Stimulated activated CD4-positive, alpha-beta T cell treated with anti-CD3 and anti-CD28 coated beads, TNF-alpha, amount 100 ng/mL, for 1 hour (primary cell): ENCODE measurements at places on chromosomes 1 and 21.

DNA sequence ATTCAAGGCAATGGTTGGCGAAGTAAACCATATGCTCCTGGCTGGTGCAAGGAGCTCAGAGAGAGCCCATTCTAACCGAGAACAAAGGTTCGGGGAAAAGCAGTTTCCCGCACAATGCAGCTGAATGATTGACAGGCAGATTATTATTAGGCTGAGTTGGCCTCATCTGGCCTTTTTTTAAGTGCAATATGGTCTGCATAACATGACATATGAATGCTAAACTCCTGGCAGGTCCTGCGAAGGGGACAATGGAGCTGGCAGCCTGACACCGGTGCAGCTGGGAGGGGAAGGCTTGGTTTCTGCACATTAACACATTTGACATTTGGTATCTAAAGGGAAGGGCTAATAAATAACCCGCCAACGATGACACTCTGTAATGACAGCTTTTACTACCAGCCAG is 92.0 kb downstream of the MIS18A start:
- DNase-seq: no peak

- no peak for DNase-seq
Measured at GRCh38 chr1:33763406-33763805, 100.5 kb upstream of the HMGB4 start.

DNA sequence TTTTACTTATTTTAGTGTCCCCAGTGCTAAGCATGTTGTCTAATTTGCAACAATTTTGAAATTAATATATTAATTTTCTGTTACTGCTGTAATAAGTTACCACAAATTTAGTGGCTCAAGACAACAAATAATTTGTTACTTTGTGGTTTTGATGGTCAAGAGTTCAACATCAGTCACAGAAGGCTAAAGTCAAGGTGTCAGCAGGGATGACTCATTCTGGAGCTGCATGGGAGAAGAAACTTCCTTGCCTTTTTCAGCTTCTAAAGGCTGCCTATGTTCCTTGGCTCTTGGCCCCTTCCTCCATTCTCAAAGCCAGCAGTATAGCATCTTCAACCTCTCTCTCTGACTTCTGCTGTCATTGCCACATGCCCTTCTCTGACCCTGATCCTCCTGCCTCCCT is 271.8 kb downstream of the HLX start:
- DNase-seq: no peak

DNA sequence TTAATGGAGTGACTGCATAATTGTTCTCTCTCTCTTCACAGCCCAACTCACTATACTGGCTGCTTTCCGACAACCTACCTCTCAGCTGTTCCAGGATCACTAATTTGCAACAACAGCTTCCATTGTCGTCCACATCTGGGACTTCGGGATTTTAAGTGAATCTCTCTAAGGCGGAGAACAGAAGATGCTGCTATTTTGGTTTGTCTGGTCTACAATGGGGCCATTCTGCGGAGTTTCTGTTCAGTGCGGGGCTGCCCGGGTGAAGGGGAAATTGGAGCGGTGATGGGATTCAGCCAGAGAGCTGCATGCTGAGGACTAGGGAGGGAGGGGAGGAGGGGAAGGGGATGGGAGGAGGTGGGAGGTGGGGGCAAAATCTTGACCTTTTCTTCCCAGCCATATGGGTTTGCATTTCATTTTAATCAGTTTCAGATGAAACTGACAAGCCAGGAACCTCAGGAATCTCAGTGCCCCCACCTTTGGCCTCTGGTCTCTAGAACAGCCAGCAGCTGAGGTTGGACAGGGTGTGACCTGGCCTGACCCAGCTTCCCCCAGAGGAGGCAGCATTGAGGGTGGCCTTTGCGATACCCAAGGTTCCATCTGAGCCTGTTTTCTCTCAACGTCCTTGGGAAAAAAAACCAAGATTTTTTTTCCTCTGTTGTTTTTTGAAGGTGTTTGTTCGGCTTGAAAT is 6.9 kb upstream of the SRP9 start:
- no peak for DNase-seq

DNA sequence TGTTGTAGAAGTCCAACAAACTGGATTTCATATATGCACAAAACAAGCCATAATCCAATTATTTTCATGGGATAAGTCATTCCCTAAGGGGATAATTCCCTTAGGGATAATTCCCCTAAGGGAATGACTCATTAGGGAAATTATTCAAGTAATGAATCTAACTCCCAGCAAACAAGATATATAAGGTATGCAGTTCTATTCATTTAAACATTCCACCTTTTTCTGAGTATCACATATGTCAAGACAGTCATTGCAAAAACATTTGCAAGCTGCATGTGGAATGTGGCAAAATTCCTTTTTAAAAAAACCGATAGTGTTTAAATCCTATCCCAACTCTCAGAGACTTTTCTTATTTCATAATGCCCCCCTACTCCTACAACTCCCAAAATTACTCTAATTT is 131.2 kb downstream of the AKT3 start:
- no peak for DNase-seq

- no peak for DNase-seq
Measured at GRCh38 chr1:1004780-1005697, 5.1 kb upstream of the HES4 start.
